ENCODE measurements at places on chromosomes 12 and 14.

DNA sequence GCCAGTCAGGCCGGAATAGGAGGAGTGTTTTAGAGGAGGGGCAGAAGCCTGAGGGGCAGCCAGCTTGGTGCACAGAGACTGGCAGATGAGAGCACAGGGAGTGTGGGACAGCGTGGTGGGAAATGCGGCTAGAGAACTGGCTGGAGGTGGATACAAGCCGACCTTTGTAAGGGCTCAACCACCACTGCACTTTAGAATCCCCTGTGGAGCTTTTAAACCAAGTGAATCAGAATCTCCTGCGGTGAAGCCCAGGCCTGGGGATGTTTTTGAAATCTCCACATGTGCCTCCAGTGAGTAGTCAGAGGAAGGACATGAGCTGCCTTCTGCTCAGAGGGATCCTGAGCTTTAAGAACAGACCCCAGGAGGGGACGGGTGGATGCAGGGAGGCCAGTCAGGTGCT, 10.9 kb upstream of the PCED1B start:
- DNase-seq, result no peak

DNA sequence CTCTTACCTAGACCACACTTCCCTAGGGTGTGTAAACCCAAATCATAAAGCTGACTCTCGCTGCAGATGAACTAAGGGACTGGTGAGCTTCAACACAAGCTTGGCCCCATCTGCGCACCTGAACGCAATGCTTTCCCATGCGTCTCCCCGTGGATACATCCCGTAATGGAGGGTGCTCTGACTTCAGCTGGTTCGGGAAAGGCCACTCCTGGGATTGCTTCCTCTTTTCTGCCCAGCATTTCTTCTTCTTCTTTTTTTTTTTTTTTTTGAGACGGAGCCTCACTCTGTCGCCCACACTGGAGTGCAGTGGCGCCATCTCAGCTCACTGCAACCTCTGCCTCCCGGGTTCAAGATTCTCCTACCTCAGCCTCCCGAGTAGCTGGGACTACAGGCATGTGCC, 27.7 kb upstream of the ETFBKMT start:
- no peak for DNase-seq

DNA sequence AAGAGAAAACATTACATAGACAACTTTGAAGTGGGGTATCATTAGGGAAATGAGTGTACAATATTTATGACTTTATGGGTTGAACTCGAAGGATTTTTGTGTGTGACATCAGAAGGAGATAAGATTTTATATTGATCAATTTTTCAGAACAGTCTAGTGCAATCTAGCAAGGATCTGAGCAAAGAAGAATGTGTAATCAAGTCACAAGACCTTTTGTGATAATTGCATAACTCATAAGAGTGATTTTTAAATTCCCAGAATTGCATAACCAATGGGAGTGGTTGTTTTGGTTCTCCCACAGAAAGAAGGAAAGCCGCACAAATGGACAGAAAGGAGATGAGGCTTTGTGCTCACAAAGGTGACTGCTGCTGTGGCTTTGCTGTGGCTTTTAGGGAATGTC, 441.8 kb upstream of the FLRT2 start:
- DNase-seq, result no peak

DNA sequence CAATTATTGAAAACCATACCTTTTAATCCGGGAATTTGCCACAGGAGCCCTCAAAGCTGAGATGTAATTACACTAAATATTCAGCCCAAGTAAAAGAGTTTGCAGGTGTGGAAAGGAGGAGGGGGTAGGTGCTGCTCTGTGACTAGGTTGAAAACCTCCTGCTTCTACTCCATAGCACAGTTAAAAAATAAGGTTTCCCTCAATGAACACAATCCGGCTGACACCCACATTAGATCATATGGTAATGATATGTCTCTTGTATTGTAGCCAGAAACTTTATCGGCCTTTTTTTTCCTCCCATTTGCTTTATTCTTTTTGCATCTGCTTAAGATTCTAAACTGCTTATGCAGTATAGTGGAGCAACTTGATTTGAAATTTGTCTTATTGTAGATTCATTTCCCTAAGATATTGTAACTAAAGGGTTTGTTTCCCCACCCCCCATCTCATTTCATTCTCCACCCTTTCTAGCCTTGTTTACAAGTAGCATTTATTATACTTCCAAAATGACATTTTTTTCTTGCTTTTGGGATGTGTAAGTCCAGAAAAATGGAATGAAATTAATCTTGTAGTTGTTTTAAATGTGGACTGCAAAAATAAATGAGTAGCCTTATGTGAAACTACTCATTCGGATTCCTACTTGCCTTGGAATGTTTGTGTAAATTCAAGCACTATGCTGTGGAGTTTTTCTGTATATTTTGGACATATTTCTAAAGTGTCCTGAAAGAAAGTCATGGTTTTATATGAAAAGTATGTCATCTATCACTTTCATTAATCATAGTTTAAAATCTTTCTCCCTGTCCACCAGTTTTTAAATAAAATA, at the start of gene DCN:
DCN (minus strand) TSS at position 182 of the 820 bp plus-strand sequence. CDS start 4,265 bp downstream, outside the sequence.
- no peak for DNase-seq

- DNase-seq, result no peak
Measured at GRCh38 chr12:83954956-83955601, 957.5 kb downstream of the SLC6A15 start.

- DNase-seq, result no peak
Measured at GRCh38 chr12:120327593-120327992, at the start of gene PLA2G1B. PLA2G1B (minus strand) TSS chr12:120327779; CDS start chr12:120327753, 26 bp downstream.

GRCh38 chr12:106022568-106023012, 116.2 kb downstream of the NUAK1 start:
- DNase-seq, result no peak

- no peak for DNase-seq
Measured at GRCh38 chr12:5017638-5018348, 25.9 kb upstream of the KCNA5 start.

DNA sequence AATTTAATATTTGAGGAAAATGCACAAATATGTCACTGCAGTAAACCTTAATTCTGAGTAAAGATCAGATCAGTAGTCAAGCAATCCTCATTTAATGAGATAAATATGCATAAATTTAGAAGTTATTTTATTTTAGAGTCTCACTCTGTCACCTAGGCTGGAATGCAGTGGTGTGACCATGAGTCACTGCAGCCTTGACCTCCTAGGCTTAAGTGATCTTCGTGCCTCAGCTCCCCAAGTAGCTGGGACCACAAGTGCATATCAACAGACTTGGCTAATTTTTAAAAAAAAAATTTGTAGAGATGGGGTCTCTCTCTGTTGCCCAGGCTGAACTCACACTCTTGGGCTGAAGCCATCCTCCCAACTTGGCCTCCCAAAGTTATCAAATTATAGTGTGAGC, 41.3 kb downstream of the LMO3 start:
- no peak for DNase-seq

DNA sequence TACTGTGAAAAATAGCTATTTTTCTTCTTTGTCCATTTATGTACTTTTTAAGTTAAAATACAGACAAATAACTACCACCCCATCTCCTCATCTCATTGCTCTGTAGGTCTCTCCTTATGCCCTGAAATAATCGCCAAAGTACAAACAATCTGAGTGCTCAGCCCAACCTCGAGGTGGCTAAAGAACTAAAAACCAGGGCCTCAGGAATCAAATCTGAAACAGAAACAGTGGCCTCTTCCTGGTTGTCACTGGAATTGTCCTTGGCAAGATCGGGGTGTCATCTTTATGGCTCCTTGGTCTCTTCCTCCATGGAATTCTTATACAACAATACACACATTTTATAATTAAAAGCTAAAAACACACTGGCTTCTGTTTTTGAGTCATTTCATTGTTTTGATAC, 182.4 kb downstream of the ASCL1 start:
- DNase-seq, result no peak

DNA sequence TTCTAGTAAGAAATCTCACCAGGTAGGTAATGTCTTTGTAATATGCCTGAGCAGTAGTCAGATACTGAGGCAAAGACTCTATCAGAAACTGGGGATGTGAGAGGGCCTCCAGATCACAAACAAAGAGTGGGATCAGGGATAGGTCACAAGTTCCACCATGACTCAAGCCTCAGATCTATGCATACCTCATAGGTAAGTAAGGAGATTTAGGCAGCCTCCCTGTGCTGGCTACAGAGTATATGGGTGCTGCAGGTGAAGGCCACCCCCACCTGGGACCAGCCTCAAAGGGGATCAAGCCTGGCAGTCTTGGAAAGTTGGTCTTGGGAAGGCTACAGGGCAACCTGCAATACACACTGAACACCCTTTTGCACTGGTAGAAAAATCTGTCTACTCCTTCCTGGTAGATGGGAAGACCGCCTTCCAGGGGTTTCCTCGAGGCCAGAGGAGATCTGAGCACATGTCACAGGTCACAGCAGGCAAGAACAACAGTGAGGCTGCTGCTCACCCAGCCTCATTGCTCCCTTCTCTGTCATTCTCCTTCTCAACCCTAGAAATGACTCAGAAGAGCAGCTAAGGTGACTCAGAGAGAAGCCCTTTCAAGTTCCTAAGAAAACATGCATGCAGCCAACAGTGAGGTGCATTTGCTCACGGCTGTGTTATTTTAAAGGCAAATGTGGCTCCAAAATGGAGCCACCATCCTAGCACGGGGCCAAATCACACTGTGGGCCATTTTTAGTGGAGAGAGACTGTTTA, 143.4 kb upstream of the CDKN3 start:
- DNase-seq, result no peak

DNA sequence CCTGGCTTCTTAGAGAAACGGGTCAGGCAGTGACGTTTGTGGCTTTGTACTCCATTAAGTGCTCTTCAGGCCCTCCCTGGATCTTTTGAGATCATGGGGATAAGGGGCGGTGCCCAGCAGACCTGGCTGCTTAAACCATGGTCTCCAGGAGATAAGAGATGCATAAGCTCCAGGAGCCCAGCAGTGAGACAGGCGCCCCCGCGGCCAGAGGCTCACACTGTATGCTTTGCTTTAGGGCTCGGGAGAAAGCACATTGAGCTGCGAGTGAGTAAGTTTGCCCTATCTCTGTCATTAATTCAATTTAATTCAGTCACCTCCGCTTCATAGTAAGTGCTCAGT, 359.5 kb downstream of the CACNA1C start:
- no peak for DNase-seq

- DNase-seq, result no peak
Measured at GRCh38 chr12:82968631-82969367, 282.1 kb downstream of the TMTC2 start.

- DNase-seq, result no peak
Measured at GRCh38 chr14:103686831-103687485, 28.3 kb downstream of the XRCC3 start.

DNA sequence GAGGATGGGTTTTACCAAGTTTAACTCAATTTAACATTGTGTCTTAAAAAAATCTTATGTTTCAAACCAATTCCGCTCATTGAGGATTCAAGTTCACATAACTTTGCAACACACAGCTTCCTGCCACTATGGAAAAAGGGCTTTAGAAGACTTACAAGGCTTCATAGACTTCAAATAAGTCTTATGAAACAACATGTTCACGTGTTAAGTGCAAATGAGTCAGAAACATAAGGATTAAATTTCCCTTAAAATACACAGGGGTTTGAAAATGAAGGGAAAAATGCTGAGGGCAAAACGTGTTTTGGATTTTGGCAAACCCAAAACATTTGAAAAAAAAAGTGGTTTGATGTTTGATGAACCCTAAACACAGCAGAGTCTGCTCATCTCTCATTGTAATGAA, 364.8 kb downstream of the BMP4 start:
- DNase-seq, result no peak

DNA sequence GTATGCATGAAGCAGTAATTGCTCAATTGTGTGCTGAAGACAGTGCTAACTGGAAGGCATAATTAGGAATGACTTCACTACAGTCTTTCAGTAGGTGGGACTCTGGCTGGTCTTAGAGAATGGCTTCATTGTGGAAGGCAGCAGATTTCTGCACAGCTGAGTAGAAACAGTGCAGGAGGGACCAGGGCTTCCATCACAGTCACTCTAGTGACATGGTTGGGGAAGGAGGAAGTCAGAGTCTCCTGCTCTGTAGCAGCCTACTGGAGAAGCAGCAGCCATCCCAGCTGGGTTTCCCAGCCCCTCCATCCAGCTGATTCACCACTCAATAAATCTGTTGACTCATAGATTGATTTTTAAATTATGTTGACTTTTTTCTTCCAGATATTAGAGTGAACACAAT, 80.6 kb upstream of the DBX2 start:
- no peak for DNase-seq

- no peak for DNase-seq
Measured at GRCh38 chr12:44603701-44604100, 272.4 kb downstream of the NELL2 start.

GRCh38 chr14:93142854-93143652, 27.3 kb upstream of the ITPK1 start:
- no peak for DNase-seq

DNA sequence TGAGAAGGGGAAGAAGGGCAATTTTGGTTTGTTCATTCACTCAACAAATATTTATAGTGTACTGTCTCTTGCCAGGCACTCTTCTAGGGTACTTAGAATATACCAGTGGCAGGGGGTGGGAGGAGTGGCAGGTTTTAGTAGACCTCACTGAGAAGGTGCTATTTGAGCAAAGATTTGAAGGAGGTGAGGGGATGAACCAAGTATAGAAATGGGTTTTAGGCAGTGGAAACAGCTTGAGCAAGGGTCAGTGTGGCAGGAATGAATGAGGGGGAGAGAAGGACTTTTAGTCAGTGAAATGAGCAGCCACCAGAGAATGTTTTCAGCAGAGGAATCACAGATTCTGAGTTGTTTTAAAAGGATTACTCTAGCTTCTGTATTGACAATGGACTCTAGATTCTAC, 2.3 kb downstream of the PRIM1 start:
- DNase-seq, result no peak

DNA sequence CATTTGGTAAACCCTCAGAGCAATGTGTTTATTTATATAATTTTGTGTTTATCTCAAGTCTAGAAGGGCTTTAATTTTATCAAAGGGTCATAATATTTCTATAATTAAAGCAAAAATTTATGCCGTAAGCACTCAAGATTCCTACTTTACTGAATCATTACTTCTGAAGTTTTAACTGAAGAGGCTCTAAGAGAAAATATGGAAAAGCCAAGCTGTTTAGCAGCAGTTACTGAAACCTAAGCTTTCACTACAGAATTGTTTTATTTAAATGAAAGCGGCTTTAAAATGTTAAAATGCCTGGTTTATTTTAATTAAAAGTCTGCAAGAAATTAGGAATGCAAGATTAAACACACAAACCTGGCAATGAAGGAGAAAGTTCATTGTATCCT, 73.9 kb upstream of the BBS10 start:
- no peak for DNase-seq

DNA sequence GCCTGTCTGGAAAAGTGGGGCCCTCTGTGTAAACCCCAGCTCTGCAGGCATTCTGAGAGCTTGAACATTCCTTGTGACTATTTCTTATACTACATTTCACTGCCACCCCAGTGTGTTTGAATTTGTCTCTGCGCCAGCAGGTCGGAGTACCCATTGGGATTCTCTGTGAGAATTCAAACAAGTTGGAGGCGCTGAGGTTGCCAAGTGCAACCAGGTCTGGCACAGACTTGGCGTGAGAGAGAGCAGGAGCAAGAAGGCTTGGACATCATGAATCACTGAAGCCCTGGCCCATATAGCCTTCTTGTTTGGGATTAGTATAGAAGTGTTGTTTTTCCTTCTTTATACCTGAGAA, 33.0 kb upstream of the ATP2A2 start:
- DNase-seq, result no peak

GRCh38 chr14:57687416-57687815, 178.5 kb downstream of the SLC35F4 start:
- no peak for DNase-seq

GRCh38 chr12:132133952-132134652, 10.0 kb downstream of the DDX51 start:
- no peak for DNase-seq

All from CD4-positive, alpha-beta T cell treated with Interleukin-6 for 4 hours (primary cell).